CD4-positive, alpha-beta T cell treated with Interleukin-4 for 1 hour (primary cell): ENCODE measurements at places on chromosomes 2 and 18.

GRCh38 chr18:8814206-8814605, 108.8 kb downstream of the MTCL1 start:
- no peak for DNase-seq

DNA sequence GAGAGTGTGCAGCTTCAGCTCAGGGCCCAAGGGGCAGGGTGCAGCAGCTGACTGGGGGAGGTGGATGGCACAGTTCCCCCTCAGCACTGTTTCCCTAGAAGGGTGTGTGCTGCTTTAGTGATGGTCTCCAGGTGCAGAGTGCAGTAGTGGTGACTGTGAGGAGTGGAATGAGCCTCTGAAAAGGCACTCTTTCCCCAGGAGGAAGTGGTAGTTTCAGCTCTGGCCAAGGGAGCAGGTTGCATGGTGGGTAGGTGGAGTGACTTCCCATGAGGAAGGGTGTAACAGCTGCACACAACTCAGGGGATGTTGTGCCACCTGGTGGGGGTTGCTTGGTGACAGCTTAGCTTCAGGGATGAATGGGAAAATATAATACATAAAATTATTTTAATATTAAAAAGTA, 251.5 kb upstream of the NXPH2 start:
- no peak for DNase-seq

- no peak for DNase-seq
Measured at GRCh38 chr2:150212722-150213171, 274.7 kb downstream of the RND3 start.

DNA sequence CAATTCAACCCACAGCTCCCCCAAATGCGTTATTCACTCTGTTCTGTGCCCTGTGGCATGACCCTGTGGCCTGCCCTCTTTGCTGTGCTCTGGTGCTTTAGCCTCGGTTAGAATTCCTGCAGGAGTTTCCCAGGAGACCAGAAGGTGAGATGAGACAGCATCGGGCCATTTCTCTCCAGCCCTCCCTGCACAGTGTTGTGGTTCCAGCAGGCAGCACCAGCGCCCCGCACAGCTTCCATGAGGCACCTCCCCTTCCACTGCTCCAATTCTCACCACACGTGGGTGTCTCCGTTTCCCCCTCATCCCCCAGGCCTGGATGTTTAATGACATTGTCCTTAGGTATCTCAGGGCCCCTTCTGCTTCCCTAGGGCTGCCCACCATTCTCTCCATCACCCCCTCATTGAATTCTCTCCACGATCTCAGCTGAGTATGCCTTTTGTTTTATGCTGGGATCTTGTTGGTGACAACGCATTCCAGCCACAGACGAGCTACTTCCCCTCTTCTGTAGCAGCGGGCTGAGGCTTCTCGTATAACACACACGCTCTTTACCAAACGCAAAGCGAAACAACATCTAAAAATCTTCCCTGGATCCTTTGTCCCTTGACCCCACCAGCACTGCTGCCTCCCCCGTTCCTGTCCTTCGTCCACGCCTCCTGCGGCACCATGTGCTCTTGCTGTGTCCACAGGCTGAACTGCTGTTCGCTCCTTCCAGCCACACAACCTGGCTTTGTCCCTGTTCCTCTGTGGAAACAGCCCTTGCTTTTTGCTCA, 35.1 kb downstream of the ACKR3 start:
- no peak for DNase-seq

GRCh38 chr18:9828506-9829396, 57.0 kb upstream of the TXNDC2 start:
- DNase-seq, result no peak

DNA sequence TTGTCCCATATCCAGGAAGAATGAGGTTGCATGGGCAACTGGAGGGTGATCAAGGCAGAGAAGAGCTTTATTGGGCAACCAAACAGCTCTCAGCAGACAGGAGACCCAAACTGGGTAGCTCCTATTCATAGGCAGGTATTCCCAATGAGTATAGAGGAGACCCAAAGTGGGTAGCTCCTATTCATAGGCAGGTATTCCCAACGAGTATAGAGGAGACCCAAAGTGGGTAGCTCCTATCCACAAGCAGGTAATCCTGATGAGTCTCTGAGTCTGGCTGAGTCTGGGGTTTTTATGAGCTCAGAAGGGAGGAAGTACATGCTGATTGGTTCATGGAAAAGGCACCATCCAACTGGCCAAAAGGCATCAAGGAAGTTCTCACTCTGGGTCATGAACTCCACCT, 5.3 kb upstream of the GORASP2 start:
- DNase-seq, result no peak

DNA sequence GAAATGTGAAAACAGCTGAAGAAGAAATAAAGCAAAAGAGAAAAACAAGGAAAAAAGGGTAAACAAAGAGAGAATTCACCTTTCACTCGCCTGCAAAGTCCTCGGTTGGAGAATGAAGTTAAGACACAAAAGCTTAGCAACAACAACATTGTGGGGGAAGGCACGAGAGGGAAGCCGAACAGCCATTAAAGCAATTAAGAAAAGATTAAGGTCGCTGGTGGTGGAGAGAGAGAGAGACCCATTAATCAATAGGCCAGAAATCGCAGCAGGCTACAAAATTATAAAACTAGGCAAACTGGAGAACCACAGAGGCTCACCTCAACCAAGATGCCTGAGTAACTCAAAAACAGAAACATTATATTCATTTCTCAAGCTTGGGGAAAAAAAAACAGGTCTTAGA, 120.0 kb upstream of the SIX3 start:
- DNase-seq, result no peak

- DNase-seq, result no peak
Measured at GRCh38 chr2:100982431-100982861, 19.6 kb upstream of the RPL31 start.

- DNase-seq, result no peak
Measured at GRCh38 chr2:56102866-56103265, 80.9 kb upstream of the CCDC85A start.

GRCh38 chr2:205212357-205212756, 469.9 kb upstream of the NRP2 start:
- DNase-seq, result no peak

GRCh38 chr2:195498176-195498575, 158.8 kb upstream of the SLC39A10 start:
- DNase-seq, result peak; percentile 77

DNA sequence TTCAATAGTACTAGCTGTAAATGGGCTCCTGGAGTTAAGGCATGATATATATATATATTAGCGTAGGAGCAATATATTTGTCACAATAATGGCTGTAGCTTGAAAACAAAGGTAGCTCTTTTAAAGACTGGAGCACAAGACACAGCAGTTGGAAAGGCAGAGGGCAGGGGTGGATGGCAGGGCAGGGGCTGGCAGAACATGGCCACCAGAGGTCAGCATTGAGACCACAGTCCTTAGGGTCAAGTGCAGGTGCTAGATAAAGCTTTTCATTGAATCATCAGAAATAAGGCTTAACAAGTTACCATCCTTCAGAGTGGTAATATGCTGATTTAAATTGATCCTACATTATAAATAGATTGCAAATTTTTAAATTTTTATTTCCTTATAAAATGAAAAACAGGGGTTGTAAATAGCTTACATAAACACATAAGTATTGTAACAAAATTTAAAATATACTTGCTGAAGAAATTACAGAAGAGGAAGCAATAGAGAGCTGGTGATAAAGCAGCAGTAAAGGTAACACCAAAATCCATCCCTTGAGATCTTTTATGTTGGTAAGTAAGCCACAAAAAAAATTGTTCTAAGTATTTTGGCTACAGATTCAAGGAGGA, 161.2 kb upstream of the PIEZO2 start:
- DNase-seq, result peak; percentile 8

DNA sequence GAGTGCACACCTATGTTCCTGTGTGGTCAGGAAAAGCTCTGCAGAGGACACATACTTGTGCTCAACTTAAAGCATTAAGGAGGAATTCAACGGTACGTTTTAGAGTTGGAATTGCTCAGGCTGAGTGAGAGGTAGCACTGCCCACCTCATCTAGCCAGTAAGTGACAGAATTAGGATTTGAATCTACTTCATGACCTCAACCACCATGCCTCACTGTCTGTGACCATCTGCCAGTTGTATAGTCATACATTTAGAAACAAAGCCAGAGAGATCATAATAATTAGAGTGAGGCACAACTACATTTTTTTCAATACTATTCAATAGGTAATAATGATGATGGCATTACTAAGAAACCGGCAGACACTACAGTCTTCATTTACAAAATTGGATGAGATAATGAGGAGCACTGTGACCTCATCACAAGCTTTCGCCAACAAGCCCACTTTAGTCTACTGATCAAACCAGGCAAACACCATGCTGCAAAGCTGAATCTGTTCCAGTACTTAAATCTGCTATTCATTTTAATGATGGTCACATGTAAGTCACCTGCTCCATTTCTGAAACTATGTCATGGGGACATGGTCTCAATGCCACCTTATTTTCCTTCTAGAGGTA, 1018.4 kb downstream of the TMEM182 start:
- DNase-seq, result no peak

DNA sequence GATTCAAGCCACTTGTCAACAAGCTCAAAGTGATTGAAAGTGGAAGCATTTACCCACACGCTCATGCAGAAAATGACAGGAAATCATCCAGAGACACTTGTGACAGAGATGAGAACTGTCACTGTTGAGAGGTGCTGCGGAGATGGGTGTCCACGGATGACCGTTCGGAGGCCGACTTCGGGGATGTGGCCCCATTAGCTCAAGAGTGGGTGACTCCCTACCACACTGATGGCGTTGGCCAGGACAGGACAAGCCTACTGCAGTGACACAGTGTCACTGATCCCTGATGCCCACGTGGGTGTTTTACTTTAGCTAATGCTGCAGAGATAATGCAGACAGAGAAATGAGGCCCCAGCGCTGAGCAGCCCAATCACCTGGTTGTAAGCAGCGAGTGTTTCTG, 81.5 kb upstream of the YWHAQ start:
- peak; percentile 29 for DNase-seq

DNA sequence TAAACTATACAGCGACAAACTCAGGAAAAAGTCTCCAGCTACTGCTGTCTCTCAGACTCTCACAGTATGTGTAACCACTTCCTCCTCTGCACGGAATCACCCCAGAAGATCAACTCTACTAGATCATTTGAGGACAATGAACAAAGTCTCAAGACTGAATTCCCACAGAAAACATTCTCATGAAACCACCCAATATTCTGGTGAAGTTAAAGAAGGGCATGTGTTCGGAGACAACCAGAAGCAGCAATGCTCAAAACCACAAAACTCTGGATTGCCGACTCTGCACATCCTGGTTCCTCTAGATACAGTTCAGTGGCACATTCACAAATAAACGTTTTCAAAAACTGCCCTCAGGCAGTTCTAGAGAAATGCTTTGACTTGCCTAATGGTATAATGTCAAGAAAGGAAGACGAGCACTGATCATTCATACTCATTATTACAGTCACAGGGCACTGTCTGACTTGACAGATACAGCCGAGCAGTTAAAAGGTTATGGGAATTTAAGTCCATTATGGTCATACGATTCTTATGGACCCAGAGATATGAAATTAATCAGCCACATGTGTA, 91.9 kb upstream of the STK17B start:
- DNase-seq, result peak; percentile 93

GRCh38 chr2:9033385-9034168, 30.1 kb upstream of the MBOAT2 start:
- no peak for DNase-seq

DNA sequence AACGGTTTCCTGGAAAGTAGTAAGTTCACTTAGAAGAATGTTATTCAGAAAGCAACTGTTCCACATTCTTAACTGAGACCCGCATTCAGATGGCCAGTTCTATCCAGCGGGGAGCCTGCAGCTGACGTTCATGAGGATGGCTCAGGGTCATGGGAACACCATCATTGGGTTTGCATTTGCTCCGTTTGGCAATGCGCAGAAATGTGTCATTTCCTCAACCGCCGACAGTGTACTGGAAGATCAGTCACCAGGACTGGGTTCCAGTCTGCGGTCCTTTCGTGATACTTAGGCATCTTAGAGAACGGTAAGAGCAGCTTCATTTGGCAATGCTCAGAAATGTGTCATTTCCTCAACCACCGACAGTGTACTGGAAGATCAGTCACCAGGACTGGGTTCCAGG, 104.0 kb downstream of the DNER start:
- no peak for DNase-seq

DNA sequence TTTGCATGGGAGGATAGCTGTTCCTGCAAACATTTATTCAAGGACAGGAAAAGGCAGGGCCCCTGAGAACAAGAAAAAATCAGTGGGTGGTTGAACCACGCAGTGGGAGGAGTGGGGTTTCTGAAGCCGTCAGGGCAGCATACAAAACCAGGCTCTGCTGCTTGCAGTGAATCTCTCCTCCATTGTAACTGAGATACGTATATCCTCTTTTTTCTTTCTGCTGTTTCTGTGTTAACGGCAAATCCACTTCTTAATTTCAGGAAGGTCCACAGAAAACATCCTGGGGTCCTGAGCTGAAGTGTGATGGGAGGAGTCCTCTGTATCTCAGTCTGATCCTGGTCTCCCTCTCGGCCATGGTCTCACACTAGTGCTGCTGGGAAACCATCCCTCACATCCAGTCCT, 27.2 kb upstream of the KCNF1 start:
- DNase-seq, result no peak

DNA sequence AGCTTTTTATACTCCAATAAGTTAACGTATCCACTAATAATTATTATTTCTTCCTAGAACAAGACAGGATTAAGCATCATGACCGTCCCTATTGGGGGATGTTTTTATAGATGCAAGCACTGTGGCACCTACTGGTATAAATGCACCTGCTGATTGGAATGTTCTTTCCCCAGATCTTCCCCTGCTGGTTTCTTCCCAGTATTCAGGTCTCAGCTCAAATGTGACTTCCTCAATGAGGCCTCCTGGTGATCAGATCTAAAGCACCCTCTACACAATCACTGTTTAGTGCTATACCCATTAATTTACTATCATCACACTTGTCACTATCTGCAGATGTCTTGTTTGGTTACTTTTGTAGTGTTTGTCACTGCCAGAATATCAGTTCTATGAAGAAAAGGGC, 3.9 kb upstream of the TYMS start:
- DNase-seq, result no peak

DNA sequence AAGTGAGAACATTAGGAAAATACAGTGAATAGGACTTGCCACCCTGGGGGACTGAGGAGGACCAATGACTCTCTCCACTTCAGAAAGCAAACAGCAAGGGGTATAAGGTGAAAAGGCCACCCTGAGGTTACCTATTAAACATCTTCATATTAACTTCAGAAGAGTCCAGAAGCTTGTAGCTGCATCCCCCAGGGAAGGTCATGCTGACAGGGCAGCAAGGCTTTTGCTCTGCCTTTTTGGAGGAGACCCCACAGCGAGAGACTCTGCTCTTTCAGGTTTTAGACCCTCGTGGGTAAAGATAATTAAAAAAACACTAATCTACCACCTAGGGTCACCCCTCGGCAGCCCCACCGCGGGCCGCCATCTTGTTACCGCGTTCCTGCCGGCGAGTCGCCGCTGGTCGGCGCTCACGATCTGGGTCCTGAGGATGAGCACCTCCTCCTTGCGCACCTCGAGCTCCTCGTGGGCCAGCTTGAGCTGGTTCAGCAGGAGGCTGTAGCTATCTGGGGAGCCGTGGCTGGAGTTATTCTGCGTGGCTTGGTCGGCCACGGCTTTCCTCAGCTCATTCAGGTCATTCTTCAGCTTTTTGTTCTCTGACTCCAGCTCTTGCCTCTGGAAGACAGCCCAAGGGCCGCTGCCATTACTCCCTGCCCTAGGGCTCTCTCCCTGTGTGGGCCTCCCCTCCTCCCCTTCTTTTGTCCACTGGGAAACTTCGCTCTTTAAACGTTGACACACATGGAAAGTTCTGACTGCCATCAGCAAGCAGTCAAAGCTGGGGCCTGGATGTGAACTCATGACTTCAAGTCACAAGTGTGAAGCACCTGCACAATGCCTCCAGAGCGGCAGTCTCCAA, 50.7 kb upstream of the ACAA2 start:
- DNase-seq, result no peak

GRCh38 chr2:138676619-138677021, 103.6 kb downstream of the NXPH2 start:
- DNase-seq, result no peak
